ENCODE measurements at places on chromosomes 5 and 9.
A peak's percentile ranks its signal among the peaks of the same experiment; 100 is the strongest.

DNA sequence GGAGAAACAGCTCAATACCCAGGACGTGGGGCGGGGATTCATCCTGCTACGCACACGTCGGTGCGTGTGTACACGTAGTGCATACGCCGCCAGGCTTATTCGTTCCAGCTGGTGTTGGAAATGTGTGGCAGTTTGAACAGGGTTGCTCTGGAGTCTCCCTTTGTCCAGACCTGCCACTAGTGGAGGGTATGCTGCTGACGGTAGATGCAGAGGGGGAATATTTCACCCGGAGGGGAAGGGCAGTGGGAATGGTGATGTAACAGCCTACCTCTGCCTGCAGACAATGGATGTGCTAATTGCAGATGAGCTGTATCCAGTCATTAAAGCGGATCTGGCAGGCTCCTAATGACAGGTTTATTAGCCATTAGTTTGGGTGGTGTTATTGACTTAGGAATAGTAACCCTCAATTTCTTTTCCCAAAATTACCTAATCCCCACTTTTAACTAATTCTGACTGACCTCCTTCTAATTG lies 142.7 kb downstream of the PAX5 start:
- no peak overlapping the region for H3K27ac ChIP-seq
- no peaks in the 10 kb centered on the region for H3K4me1 ChIP-seq
- H3K36me3 ChIP-seq, result no peaks in the 10 kb centered on the region
- DNase-seq, result no peak

GRCh38 chr9:123669346-123669745 lies 260.6 kb downstream of the DENND1A start:
- H3K4me1 ChIP-seq, result no peaks in the 10 kb centered on the region
- no peak for DNase-seq
- H3K36me3 ChIP-seq, result peaks cover 12% of the 10 kb centered on the region
- no peaks in the 10 kb centered on the region for H3K27me3 ChIP-seq
- no peak overlapping the region for H3K4me3 ChIP-seq

- peaks cover 9% of the 10 kb centered on the region for H3K4me1 ChIP-seq
- H3K27me3 ChIP-seq, result peaks cover 6% of the 10 kb centered on the region
- no peak overlapping the region for H3K4me3 ChIP-seq
- no peak overlapping the region for H3K27ac ChIP-seq
Observed at GRCh38 chr5:75614176-75614575, 2.9 kb downstream of the ANKDD1B start.

DNA sequence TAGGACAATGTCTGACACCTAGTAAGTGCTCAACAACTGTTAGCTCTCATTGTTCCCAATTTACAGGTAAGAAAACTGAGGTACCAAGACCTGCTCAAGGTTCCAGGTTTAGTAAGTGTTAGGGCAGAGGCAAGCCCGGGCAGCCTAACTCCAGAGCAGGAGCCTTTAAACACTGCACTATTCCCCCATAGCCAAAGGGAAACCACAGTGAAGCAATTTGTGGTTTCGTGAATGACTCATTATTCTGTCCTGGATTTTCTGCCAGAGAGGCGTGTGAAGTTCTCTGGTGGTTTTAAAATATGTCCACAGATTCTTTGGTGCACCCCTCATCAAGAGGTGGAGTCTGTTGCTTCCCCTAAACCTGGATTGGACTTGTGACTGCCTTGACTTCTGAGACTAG lies 1.0 kb upstream of the MCC start:
- peaks cover 55% of the 10 kb centered on the region for H3K27me3 ChIP-seq
- no peak for DNase-seq
- H3K36me3 ChIP-seq, result no peaks in the 10 kb centered on the region
- H3K27ac ChIP-seq, result no peak overlapping the region
- H3K4me1 ChIP-seq, result peaks cover 24% of the 10 kb centered on the region
- H3K4me3 ChIP-seq, result no peak overlapping the region

DNA sequence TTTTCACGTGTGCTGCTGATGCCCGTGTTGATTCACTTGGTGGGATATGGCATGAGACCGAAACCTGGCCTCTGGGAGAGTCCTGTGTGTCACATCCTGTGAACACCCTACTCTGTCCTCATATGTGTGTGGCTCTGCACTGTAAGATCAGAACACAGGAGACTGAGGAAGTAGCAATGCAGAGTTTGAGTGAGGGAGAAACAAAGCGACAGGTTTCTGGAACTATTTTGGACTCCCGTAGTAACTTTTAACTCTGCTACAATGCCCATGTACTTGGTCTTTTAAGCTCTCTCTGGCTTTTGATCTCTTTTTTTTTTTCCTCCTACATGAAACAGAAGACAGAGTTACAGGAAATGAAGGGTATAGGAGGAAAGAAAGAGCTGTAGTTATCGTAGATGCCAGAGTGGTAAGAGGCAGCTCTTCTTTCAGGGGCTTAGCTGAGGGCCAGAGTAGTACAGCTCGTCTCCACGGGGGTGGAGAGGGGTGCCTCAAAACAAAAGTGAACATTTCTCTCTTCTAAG lies 26.6 kb downstream of the GRAMD2B start:
- DNase-seq, result no peak
- H3K4me1 ChIP-seq, result peaks cover 53% of the 10 kb centered on the region
- peak overlapping the region; percentile 84 for H3K27ac ChIP-seq
- no peaks in the 10 kb centered on the region for H3K36me3 ChIP-seq
- no peaks in the 10 kb centered on the region for H3K27me3 ChIP-seq
- peak overlapping the region; percentile 57 for H3K4me3 ChIP-seq

- DNase-seq, result peak; percentile 37
- H3K27me3 ChIP-seq, result peaks cover 5% of the 10 kb centered on the region
- no peak overlapping the region for H3K27ac ChIP-seq
- no peak overlapping the region for H3K4me3 ChIP-seq
Observed at GRCh38 chr5:149938279-149938678, 6.3 kb downstream of the PDE6A start.

DNA sequence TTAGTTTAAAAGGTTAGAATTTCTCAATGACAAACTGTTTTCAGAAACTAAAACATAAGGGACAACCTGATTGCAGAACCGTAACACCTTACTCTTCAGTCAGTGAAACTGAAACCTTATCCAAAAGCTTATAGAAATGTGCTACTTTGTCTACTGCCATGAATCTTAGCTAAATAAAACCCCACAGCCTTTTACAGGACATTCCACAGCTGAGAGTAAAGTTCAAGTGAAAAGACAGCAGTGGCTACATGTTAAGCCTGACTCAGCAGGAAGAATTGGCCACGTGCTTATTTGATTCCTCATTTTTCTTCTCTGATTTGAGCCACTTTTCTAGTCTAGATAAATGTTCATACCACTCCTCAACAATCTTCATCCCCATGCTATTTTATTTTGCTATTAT lies 278.7 kb upstream of the ISL1 start:
- no peaks in the 10 kb centered on the region for H3K27me3 ChIP-seq
- DNase-seq, result no peak
- H3K27ac ChIP-seq, result no peak overlapping the region
- H3K4me1 ChIP-seq, result no peaks in the 10 kb centered on the region
- no peak overlapping the region for H3K4me3 ChIP-seq

DNA sequence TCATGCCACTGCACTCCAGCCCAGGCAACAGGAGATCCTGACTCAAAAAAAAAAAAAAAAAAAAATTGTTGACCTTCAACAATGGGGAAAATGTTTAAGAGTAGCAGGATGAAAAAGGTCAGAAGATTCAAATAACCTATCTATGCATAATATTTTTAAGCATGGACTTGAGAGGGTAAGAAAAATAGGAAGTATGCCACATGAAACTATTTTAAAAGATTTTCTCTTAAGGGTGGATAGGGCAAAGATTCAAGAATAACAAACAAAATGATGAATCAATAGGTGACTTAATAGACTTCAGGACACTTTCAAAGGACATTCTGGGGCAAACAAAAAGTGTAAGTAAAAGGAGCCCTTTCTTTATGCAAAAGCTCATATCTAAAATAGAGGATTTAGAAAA lies 3.2 kb downstream of the TEX48 start:
- peaks cover 8% of the 10 kb centered on the region for H3K4me1 ChIP-seq
- no peaks in the 10 kb centered on the region for H3K27me3 ChIP-seq
- no peak overlapping the region for H3K27ac ChIP-seq
- no peaks in the 10 kb centered on the region for H3K36me3 ChIP-seq
- H3K4me3 ChIP-seq, result no peak overlapping the region
- DNase-seq, result no peak

GRCh38 chr9:116276651-116277121 lies 123.1 kb downstream of the PAPPA start:
- DNase-seq, result no peak
- no peak overlapping the region for H3K4me3 ChIP-seq
- no peak overlapping the region for H3K27ac ChIP-seq
- H3K36me3 ChIP-seq, result no peaks in the 10 kb centered on the region
- H3K4me1 ChIP-seq, result no peaks in the 10 kb centered on the region

- no peaks in the 10 kb centered on the region for H3K4me1 ChIP-seq
- no peak for DNase-seq
- no peaks in the 10 kb centered on the region for H3K27me3 ChIP-seq
- no peaks in the 10 kb centered on the region for H3K36me3 ChIP-seq
- H3K27ac ChIP-seq, result no peak overlapping the region
Observed at GRCh38 chr5:104400941-104401340, 838.4 kb upstream of the NUDT12 start.

DNA sequence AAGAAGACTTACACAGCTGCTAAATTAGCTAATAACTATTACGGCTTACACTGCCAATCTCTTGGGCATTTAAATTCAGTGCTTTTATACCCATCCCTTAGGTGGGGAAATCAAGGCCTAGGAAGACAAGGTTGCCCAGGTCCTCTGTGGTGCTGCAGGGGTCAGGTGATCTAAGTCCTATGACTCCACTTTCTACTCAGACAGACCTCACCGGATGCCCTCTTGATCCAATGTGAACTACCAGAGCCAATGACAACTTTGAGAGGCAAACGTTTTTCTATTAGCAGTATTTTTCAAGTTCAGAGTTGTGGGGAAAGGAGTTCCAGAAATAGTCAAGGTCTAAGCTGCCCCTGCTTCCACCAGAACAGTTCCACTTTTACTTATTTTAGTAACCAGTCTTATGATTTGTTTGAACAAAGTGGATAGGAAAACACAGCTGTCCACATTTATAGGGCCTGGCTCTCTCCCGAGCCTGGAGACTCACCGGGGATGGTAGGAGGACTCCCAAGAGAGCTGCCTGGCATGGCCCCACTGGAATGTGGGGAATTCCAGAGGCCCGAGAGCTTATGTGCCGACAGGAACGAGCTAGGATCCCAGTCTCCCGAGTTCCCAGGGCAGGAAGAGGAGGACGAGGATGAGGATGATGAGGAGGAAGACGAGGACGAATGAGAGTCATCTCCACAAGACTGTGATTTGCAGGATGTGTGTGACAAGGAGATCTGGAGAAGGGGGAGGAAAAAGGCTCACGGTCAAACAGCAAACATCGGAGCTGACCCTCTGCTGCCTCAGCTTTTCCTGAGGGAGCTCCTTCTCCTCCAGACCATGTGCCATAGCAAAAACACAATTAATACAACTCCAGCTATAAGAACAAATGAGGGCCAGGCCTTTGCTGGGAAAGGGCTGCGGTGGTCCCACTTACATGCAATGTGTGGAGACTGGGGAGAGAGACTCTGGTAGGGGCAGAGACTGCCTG lies 16.7 kb downstream of the FAM193B start:
- no peak overlapping the region for H3K27ac ChIP-seq
- no peak overlapping the region for H3K4me3 ChIP-seq
- no peak for DNase-seq
- no peaks in the 10 kb centered on the region for H3K4me1 ChIP-seq

GRCh38 chr9:100838857-100839256 lies 189.7 kb upstream of the PLPPR1 start:
- H3K27me3 ChIP-seq, result no peaks in the 10 kb centered on the region
- no peak overlapping the region for H3K4me3 ChIP-seq
- H3K36me3 ChIP-seq, result no peaks in the 10 kb centered on the region
- no peaks in the 10 kb centered on the region for H3K4me1 ChIP-seq
- DNase-seq, result no peak

GRCh38 chr9:27432308-27432707 lies 91.8 kb upstream of the IFNK start:
- H3K4me3 ChIP-seq, result no peak overlapping the region
- no peaks in the 10 kb centered on the region for H3K27me3 ChIP-seq
- no peaks in the 10 kb centered on the region for H3K36me3 ChIP-seq
- DNase-seq, result no peak
- H3K27ac ChIP-seq, result no peak overlapping the region
- no peaks in the 10 kb centered on the region for H3K4me1 ChIP-seq

DNA sequence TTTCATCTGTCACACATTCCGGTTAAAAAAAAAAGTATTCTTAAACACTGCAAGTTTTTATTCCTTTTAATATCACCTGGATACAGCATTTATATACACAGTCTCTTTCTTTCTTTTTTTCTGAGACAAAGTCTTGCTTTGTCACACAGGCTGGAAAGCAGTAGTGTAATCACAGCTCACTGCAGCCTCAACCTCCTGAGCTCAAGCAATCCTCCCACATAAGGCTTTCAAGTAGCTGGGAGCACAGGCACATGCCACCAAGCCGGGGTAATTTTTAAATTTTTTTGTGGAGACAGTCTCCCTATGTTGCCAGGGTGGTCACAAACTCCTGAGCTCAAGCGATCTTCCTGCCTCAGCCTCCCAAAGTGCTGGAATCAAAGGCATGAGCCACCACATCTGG lies 13.9 kb downstream of the KIF20A start:
- peaks cover 69% of the 10 kb centered on the region for H3K36me3 ChIP-seq
- no peak overlapping the region for H3K4me3 ChIP-seq
- H3K27ac ChIP-seq, result no peak overlapping the region
- H3K27me3 ChIP-seq, result no peaks in the 10 kb centered on the region

DNA sequence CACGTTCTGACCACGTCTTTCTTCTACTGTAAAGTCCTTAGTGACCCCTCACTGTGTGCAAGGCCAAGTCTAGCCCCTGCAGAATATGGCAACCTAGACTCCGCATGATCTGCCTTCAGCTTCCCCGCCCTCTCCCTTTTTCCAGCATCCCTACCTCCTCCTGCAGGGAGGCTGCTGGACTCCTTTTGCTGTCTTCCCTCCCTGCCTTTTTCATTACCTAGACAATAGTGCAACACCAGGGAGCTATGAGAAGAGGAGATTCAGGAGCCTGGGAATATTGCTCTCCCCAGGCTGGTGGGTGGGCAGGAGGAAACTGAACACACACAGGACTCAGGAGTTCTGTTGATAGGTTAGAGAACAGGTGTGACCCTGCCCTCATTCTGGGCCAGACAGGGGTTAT lies 33.1 kb upstream of the LARP1 start:
- no peaks in the 10 kb centered on the region for H3K27me3 ChIP-seq
- no peaks in the 10 kb centered on the region for H3K36me3 ChIP-seq
- H3K27ac ChIP-seq, result no peak overlapping the region
- H3K4me3 ChIP-seq, result no peak overlapping the region
- DNase-seq, result no peak
- no peaks in the 10 kb centered on the region for H3K4me1 ChIP-seq

- no peaks in the 10 kb centered on the region for H3K27me3 ChIP-seq
- DNase-seq, result no peak
- no peaks in the 10 kb centered on the region for H3K36me3 ChIP-seq
Observed at GRCh38 chr5:127001621-127002296, 28.6 kb downstream of the MARCHF3 start.

- no peaks in the 10 kb centered on the region for H3K27me3 ChIP-seq
- no peaks in the 10 kb centered on the region for H3K36me3 ChIP-seq
- DNase-seq, result no peak
- no peak overlapping the region for H3K4me3 ChIP-seq
- H3K4me1 ChIP-seq, result no peaks in the 10 kb centered on the region
Observed at GRCh38 chr5:112237456-112237855, 181.6 kb downstream of the EPB41L4A start.

All from CD4-positive, alpha-beta T cell (primary cell).